SK-N-DZ (cell line): ENCODE measurements at places on chromosomes 5 and 9.

- no peak for DNase-seq
Observed at GRCh38 chr9:132694144-132694543, 23.9 kb downstream of the GTF3C4 start.

DNA sequence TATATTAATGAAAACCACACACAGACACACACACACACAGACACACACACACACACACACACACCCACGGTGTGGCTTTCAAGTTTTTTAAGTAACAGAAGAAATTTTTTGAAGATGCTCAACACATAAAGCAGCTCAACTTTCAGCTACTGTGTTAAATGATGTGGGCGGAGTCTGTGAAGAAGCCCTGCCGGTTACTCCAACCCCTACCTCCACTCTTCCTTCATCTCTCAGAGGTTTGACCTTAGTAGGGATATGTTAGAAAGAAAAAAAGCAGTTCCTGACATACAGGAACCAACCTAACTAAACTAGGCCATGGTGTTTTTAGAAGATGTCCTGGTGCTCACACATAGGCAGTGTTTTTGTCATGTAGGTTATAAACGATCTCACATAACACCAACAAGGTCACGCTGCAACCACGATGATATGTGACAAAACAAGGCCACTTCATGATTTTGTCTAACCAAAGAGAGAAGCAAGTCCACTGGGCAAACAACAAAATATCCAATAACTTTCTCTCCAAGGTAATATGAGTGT is 112.8 kb downstream of the EMB start:
- DNase-seq: no peak

DNA sequence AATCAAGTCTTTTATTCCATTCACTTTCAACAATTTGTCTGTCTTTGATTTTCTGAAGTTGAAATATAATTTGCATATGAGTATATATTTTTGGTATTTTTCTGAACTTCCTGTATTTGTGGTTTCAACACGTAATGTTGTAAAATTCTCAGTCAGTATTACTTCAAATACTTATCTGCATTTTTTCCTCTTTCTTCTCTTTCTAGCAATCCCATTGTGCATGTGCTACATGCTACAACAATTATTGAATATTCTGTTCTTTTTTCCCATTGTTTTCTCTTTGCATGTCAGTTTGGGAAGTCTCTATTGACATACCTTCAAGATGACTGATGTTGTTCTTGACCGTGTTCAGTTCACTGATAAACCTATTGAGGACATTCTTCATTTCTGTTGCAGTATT is 5.6 kb upstream of the ANKRD18A start:
- DNase-seq: no peak

DNA sequence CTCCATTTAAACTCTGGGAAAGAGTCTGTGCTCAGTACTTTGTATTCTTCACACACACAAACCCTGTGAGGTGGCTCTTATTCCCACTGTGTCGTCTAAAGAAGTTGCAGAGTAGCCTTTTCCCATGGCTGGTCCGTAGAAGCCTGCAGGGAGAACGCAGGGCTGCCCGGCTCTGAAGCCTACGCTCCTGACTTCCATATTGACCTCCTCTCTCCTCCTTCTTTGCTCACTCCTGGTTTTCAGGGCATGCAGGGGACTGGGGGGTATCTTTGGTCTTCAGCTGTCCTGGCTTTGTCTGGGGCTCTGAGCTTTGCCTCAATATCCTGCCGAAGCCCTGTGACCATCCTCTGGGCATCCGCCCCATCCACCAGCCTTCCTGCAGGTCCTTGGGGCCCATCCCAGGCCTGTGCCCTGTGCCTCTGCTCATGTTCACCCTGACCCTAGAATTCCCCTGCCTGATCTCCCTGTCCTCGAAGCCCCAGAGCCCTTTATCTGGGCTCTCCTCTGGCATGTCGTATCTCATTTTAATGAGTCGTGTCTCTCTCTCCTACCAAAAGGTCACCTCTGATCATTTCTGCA is 83.8 kb upstream of the FSTL4 start:
- no peak for DNase-seq

DNA sequence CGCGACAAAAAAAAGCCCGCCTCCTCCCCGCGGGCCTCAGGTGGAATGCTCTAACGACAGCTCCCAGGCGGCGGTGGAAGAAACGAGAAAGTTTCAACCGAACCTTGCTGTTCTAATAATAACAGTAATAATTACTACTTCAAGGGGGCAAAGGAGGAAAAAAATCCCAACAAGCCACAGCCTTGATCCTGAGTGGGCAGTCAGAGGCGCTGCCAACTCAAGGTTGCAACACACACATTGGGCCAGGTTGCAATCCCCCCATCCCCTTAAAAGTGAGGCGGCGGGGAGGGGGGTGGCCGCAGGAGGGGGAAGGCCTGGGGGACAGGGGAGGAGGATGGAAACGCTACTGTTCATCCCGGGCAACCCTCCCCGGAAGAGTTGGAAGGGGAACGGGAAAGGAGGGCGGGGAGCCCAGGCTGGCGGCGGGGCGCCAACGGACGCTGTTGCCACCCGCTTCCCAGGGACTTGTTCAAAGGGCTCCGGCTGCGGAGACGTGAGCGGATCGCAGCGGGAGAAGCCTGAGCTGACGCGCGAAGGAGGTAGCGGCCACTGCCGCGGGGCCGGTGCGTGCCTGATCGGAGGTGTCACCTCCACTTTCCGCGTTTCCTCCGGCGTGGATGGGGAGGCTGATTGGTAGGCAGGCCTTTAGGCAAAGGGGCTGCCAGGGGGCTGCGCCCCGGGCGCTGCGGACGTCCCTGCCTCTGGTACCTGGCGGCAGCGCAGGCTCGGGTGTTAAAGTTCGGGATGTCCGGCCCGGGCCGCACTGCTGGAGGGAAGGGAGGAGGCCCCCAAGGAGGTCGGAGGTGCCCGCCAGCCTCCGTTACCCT is 647 bp downstream of the SMARCA2 start:
- DNase-seq: peak; percentile 16

- peak; percentile 24 for DNase-seq
Observed at GRCh38 chr9:126228111-126228780, 98.4 kb upstream of the MVB12B start.
